ENCODE measurements at places on chromosomes 5 and 9.

DNA sequence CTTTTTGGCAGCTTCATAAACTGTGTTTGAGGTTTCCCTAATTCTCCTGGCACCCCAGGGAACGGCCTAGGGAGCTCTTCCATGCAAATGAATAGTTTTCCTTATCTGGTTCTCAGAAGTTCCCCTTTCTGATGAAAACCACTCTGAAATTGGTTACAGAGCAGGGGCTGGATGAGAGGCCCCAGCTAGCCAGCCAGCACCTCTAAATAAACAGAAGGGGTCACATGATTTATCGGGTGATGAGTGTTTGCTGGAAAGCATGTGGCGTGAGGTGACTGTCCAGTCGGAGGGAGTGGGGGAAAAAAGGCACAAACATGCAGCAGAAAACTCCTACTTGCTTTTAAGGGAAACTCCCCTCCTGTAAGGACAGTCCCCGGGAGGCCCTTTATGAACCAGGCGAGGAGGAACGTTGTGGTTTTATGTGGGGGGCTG, 261.2 kb upstream of the ANKRD55 start:
- no peak for DNase-seq

GRCh38 chr9:108838017-108838416, 17.8 kb downstream of the ACTL7B start:
- no peak for DNase-seq

- no peak for DNase-seq
Measured at GRCh38 chr5:169300468-169301385, at the start of gene SLIT3. SLIT3 (minus strand) TSS chr5:169301139; CDS start chr5:169300709, 430 bp downstream.

DNA sequence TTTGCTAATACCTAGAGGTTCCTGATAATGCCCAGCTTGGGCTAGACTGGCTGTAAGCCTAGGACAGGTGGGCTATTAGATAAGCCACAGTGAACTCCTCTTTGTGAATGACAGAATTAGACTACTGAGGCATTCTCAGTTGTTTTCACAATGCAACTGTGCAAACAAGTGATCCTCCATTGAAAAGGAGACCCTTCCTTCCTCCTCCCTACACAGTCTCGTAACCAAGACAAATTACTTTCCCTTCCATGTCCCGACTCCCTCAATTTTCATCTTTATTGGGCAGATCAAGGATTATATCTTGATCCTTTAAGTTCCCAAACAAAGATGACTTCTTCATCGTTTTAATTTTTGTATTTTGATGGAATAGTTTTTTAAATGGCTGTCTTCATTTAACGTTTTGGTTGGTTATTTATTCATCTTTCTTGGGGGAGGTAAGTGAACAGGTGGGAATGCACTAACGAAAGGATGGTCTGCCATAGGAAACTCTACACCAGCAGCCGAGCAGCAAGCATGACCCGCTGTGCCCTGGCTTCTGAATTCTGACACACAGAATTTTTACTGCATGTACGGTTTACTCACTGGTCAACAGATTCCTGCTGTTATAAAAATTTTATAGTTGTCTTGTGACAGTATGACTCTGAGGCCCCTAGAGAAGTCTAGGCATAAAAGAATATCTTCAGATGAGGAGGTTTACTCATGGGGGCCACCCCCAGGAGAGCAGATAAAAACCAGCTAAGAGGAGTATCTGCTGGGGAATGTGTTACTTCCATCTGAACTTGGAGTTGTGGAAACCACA, 137.5 kb upstream of the TUT7 start:
- DNase-seq, result no peak

- DNase-seq, result no peak
Measured at GRCh38 chr9:96008502-96009222, 133.2 kb downstream of the ERCC6L2 start.
